Endothelial cell of umbilical vein (primary cell): ENCODE measurements at places on chromosomes 13 and 19.
A peak's percentile ranks its signal among the peaks of the same experiment; 100 is the strongest.

- no peak for DNase-seq
Measured at GRCh38 chr13:47794963-47795362, 206.1 kb downstream of the SUCLA2 start.

GRCh38 chr13:94623316-94623715 lies 21.7 kb downstream of the GPR180 start:
- DNase-seq = no peak

DNA sequence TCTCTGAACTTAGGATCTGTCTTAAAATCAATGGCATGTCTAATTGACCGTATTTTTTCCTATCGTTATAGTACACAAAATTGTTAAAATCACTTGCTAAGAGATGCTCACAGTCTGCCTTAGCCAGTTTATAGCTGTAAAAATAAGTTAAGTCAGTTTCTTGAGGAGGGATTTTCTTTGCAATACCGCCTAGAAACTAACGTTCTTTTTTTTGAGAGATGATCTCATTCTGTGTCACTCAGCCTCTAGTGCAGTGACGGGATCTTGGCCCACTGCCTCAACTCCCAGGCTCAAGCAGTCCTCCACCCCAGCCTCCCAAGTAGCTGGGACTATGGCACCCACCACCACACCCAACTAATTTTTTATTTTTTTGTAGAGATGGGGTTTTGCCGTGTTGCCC lies 4.4 kb downstream of the CKAP2 start:
- peak; percentile 47 for DNase-seq

- no peak for DNase-seq
Measured at GRCh38 chr19:49581007-49581508, at the start of gene PRRG2. TSS of gene PRRG2 (plus strand) at chr19:49581316. CDS start at chr19:49583220, 1,904 bp downstream.

GRCh38 chr13:62119739-62120700 lies 704.4 kb upstream of the PCDH20 start:
- peak; percentile 7 for DNase-seq

- DNase-seq = no peak
Measured at GRCh38 chr13:44124352-44124751, 244.6 kb downstream of the LACC1 start.

DNA sequence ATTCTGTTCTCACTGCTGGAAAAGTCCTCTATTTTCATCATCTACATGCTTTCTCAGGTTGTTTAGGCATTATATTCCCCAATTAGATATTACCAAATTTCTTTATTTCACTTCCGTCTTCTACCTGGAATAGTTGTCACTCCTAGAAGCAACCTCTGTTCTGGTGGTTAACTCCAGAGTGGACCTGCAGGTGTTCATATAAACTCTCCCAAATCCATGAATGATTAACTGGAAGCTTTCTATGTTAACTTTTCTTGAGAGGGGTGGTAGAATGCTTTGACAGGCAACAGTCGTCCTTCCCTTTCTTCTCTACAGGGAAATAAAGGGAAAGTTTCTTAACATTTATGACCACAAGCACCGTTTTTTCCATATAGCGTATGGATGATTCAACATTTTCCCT lies 48.4 kb upstream of the UFM1 start:
- DNase-seq = no peak

GRCh38 chr19:32130332-32130731 lies 215.1 kb upstream of the ZNF507 start:
- no peak for DNase-seq

- peak; percentile 43 for DNase-seq
Measured at GRCh38 chr13:112651311-112651710, 38.5 kb upstream of the ATP11A start.

DNA sequence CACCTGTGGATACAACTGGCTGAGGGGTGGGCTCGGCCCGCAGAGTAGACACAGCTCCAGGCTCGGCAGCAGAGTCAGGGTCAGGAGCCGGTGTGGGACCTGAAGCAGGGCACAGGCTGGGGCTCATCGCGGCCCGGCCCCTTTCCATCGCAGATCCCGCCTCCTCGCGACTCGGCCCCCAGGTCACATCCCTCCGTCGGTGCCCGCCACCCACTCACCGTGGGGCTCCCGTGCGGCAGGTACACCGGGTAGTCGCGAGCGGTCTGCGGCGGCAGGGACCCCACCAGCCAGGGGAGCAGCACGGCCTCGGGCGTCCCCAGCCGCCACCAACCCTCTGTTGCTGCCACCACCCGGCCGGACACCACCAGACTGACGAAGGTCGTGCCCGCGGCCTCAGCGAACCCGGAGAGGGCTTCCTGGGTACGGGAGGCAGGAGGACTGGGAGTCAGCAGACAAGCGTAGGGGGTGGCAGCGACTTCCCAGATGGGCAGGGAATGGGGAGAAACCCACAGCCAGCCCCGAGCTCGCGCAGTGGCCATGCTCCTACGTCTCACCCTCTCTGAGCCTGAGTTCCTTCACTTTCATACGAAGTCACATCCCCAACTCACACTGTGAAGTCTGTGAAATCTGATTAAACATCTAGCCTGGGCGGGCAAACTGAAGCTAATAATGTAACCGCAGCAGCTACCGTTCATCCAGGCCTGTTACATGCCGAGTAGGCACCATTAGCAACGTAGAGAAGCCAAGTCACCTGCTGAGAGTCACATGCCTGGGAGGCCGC lies 3.7 kb downstream of the FUZ start:
- peak; percentile 18 for DNase-seq

GRCh38 chr13:52738719-52739467 lies 727 bp downstream of the CNMD start:
- peak; percentile 15 for DNase-seq

- DNase-seq = no peak
Measured at GRCh38 chr19:54155694-54156093, 3.8 kb downstream of the LENG1 start.

- no peak for DNase-seq
Measured at GRCh38 chr19:46162731-46163130, 14.7 kb downstream of the IGFL2 start.

DNA sequence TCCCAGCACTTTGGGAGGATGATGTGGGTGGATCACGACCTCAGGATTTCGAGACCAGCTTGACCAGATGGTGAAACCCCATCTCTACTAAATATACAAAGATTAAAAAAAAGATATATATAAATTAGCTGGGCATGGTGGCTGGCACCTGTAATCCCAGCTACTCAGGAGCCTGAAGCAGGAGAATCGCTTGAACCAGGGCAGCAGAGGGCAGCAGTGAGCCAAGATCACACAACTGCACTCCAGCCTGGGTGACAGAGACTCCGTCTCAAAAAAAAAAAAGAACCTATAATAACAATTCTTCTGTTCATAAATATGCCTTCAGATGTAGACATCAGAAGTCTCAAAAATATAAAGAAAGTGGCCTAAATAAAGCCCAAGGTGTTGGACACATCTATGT lies 7.6 kb downstream of the ZNF737 start:
- no peak for DNase-seq

GRCh38 chr13:87669379-87669978 lies 1.7 kb upstream of the SLITRK5 start:
- peak; percentile 6 for DNase-seq

DNA sequence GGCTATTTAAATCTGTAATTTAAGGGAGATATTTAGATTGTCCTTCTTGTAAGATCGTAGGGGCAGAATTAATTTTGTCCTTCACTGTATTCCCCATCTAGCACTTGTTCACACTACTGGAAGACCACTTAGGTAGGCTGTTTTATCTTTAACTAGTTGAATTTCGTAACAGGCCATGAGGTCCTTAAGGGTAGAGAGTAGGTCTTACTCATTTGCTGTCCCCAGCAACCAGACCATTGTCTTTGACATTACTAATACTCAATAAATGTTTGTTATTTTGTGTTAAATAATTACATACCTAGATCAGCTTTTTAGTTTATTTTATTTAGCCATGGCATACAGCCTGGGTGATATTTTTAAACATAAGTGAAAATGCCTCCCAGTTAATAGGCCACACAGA lies 177.1 kb downstream of the PCCA start:
- DNase-seq = no peak

- peak; percentile 70 for DNase-seq
Measured at GRCh38 chr19:46351241-46352041, 4.6 kb downstream of the PPP5C start.

- no peak for DNase-seq
Measured at GRCh38 chr19:42068361-42068755, 1.6 kb downstream of the GRIK5 start.

DNA sequence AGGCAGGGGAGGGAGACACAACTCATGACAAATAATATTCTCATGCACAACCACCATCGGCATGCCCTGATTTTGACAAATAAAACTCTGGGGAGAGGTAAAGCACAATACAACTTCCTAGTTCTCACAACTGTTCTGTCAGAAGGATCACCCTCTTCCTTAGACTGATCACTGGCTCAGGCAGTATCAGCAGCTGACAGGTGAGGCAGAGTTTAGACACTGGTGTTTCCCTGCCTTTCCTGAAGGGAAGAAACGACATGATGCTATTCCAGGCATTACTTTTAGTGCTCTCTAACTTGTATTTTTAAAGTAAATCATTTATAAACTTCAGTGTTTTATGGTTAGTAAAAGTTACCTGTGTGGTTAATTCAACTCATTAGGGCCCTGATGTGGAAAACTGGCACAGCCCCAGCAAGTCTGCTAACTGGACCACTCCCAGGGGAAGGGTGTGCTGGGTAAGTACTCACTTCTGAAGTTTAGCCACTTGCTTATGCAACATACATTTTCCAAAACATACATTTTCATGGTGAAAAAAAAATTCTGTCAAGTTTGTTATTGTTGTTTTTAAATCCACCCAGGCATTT lies 82.8 kb downstream of the CRYL1 start:
- no peak for DNase-seq

DNA sequence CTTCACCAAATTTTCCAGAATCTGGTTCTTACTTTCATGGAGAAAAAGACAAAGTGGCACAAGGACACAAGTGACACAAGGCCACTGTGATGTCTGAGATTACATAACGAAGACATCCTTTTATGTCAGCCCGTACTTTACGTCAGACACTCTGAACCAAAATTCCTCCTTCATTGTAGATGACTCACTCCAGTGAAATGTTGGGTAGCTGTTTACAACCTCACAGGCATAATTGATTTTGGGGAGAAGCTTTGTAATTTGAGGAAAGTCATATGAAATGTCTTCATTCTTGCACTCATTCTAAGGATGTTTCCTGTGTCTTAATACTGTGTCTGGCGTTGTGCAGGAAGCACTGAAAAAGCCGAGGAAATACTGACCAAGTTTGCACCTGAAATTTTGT lies 20.0 kb upstream of the LGALS14 start:
- DNase-seq = no peak

- DNase-seq = no peak
Measured at GRCh38 chr19:19571071-19571786, 33.2 kb downstream of the CILP2 start.

DNA sequence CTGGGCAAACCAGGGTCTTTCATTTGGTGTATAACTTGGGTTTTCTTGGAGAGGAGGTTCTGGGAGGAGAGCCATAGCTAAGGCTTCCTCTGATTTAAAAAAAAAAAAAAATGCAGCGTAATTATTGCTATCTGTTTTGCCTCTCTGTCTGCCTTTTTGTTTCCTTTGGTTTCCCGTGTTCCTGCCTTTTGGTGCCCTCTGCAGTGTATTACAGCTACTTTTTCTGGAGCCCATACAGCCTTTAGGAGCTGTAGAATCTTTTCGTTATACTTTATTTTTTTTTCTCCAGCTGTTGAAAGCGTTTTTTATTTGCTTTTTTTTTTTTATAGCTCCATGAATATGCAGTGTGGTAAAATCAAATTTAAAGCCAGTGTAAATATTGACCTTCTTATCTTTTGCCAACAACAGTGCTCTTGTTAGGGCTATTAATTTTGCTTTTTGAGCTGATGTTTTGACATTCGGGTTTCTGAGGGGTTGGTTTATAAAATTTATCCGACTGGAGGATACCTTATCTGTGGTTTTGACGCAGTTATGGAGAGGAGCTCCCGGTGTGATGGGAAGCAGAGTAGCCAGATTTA lies 38.1 kb downstream of the ZNF493 start:
- no peak for DNase-seq

- DNase-seq = peak; percentile 38
Measured at GRCh38 chr19:29771708-29772414, 39.9 kb upstream of the CCNE1 start.

DNA sequence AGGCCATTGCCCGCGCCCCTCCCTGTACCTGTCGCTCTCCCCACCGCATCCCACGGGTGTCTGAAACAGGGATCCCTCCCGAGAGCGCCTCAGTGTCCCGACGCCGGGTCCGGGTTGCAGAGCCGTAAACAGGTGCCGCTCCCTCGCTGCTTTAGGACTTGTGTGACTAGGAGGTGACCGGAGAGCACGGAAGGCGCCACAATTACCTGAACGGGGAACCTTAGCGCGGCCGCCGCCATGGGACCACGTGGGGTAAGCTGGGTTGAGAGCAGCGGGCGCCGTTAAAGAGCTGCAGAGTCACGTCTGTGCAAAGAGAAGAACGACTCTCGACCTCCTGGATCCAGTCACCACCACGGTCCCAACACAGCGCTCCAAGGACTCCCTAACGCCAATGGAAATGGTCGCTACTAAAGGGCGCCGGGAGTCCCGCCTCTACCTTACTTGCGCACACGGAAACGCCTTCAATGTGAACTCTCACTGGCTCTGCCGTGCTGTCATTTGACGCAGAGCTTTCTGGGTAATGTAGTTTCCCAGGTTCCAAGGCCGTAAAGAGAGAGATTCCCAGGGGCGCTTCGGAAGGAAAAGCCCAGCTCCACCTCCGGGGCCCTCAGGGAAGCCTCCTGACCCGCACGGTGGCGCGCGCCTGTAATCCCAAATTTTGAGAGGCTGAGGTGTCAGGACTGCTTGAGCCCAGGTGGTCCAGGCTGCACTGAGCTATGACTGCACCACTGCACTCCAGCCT lies at the start of gene ZNF552:
ZNF552 (minus strand) TSS at position 409 of the 742 bp plus-strand sequence; CDS start at position 239, 170 bp downstream.
- peak; percentile 93 for DNase-seq

GRCh38 chr13:110017379-110017778 lies 231.0 kb upstream of the IRS2 start:
- no peak for DNase-seq

DNA sequence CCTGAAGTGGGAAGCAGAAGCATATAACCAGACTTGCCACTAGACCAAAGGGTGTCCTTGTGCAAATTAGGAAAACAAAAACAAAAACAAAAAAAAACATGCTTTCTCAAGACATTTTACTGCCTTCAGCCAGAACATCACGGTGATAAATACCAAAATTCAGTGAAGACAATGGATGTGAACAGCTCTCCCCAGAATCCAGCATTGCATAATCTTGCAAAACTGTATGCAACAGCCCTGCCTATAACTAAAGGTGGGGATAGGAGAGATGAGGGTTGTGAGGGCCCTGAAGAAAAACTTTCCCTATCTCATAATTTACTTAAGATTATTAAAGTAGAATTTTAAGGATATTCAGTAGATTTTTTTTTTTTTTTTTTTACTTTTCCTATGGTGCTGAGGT lies 24.9 kb upstream of the NDFIP2 start:
- no peak for DNase-seq

- no peak for DNase-seq
Measured at GRCh38 chr13:29954082-29955028, 103.9 kb upstream of the UBL3 start.

DNA sequence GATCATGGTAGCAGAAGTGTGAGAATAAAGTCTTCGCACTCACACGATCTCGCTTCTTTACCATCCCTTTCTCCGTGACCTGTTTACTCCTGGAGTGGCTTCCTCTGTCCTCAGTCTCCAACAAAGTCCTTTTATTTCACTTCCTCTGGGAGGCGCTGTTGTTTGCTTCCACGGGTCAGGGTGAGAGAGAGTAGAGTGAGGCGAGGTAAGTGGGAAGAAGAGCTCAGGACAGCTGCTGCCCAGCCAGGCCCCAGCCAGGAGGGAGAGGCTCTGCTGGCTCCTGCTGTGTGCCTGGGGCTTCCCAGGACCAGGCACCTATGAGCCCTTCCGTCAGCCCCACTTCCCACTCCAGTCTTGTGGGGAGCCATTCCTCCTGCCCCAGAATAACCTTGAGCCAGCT lies 242.1 kb downstream of the FGF9 start:
- DNase-seq = no peak

- DNase-seq = peak; percentile 100
Measured at GRCh38 chr19:38850436-38850975, 720 bp upstream of the HNRNPL start.
